ENCODE measurements at places on chromosomes 4 and X.

- peak; percentile 42 for DNase-seq
These were observed 306.3 kb downstream of the ANK2 start for GRCh38 chr4:113355550-113356371.

DNA sequence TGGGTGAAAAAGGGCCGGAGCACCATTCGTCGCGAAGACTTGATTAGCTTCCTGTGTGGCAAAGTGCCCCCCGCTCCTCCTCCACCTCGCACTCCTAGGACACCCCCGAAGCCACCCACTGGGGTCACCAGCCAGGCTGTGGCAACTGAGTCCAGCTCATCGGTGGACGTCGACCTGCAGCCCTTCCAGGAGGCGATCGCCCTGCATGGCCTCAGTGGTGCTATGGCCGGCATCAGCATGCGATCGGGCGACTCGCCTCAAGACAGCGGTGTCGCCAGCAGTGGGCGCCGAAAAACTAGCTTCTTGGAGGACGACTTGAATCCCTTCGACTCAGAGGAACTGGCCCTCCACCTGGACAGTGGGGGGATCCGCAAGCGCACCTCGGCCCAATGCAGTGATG, 126.8 kb upstream of the CXorf66 start:
- no peak for DNase-seq

GRCh38 chr4:24956763-24957162, 43.9 kb upstream of the CCDC149 start:
- no peak for DNase-seq

- DNase-seq = no peak
These were observed 874.8 kb downstream of the C4orf33 start for GRCh38 chr4:129970801-129971200.

- DNase-seq = no peak
These were observed 143.5 kb upstream of the MAMLD1 start for GRCh38 chrX:150219374-150220185.

- DNase-seq = peak; percentile 60
These were observed 11.0 kb downstream of the ARSJ start for GRCh38 chr4:113968473-113968872.

- peak; percentile 91 for DNase-seq
These were observed 229.6 kb upstream of the AGTR2 start for GRCh38 chrX:115940888-115941332.

GRCh38 chr4:41820473-41820872, 71.9 kb upstream of the PHOX2B start:
- no peak for DNase-seq

- DNase-seq = peak; percentile 0
These were observed 383.3 kb downstream of the SMARCA1 start for GRCh38 chrX:129139837-129140598.

- no peak for DNase-seq
These were observed 119.7 kb upstream of the NWD2 start for GRCh38 chr4:37124800-37125199.

GRCh38 chr4:38383646-38384121, 280.3 kb upstream of the KLF3 start:
- DNase-seq = no peak

DNA sequence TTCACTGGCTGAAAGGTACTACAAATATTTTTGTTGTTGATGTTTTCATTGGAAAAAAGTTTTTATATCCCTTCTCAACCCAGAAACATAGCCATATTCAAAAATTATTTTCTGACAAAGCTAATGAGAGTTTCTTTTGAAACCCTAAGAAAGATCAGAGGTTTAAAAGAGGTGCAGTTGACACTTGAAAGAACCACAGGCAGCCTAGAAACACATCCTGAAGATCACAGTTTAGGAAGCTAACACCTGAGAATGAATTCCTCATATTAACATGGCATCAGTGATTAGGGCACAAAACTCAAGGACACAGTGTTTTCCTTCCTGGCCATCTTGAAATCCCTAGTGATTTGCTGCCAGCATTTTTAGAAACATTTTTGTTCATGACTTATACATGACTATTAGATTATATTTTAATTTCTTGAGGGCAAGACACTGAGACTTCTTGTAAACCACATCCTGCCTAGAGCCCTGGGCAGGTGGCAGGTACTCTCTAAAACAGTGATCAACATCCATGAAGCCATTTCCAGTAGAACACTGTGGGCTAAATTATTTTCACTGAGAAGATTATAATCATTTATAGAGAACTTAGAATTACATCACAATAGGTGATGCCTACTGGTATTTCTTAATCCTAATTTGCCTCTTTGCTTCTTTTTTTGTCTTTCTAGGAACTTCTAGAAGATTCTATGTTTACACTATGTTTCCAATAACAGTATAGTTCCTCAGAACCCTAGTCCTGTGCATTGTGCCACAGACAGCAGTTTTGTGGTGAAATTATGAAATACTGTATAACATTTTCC, 80.0 kb downstream of the ARSJ start:
- DNase-seq = no peak

DNA sequence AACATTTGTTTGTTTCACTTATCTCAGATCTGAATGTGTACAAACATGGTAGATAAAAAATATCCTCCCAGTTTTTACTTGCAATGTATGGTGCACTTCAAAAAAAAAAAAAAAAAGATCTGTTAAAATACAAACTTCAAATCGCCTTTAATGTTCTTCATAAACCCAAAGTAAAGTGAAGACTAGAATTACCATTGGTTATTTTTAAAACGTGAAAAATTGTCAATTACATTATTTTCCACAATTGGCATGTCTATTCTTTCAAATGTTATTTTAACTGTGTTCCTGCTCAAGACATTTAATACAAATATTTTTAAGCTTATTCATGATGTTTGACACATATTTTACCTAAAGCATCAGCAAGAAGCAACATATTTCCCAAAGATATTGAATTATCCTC, 5.0 kb downstream of the NKX6-1 start:
- DNase-seq = no peak

GRCh38 chrX:134688839-134689238, 30.6 kb upstream of the PLAC1 start:
- no peak for DNase-seq

DNA sequence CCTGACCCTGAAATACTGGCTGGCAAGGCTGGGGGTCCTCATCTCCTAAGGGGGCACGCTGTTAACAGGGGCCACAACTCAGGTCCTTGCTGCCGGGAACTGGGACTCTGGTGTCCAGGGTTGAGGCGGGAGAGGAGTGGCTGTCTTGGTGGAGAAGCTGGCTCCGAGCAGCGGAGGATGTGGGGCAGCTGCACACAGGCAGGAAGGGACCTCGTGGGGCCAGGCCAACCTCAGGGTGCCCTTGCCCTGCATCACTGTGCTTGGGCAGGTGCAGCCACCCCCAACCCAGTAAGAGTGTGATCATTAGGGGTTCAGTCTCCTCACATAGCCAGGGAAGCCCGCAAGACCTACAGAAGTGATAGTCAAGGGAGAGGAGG, 12.6 kb upstream of the PDE6B start:
- DNase-seq = no peak

GRCh38 chr4:28287831-28288233, 1427.2 kb downstream of the STIM2 start:
- DNase-seq = peak; percentile 27

DNA sequence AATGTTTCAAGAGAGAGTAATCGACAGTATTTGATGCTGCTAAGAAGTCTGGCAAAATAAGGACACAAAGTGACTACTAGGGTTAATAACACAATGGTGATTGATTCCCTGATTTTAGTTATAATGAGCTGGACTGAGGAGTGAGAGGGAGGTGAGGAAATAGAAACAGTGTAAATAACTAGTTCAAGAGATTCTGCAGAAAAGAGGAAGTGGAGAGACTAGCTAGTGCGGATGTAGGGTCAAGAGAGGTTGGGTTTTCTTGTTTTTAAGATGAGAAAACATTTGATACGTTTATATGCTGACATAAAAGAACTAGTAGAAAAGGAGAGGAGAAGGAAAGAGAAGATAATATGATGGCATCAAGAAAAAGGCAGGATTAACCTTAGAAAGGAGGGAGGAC, 12.2 kb upstream of the TRPC5 start:
- no peak for DNase-seq

GRCh38 chrX:7264399-7264798, 116.4 kb upstream of the PUDP start:
- DNase-seq = no peak

DNA sequence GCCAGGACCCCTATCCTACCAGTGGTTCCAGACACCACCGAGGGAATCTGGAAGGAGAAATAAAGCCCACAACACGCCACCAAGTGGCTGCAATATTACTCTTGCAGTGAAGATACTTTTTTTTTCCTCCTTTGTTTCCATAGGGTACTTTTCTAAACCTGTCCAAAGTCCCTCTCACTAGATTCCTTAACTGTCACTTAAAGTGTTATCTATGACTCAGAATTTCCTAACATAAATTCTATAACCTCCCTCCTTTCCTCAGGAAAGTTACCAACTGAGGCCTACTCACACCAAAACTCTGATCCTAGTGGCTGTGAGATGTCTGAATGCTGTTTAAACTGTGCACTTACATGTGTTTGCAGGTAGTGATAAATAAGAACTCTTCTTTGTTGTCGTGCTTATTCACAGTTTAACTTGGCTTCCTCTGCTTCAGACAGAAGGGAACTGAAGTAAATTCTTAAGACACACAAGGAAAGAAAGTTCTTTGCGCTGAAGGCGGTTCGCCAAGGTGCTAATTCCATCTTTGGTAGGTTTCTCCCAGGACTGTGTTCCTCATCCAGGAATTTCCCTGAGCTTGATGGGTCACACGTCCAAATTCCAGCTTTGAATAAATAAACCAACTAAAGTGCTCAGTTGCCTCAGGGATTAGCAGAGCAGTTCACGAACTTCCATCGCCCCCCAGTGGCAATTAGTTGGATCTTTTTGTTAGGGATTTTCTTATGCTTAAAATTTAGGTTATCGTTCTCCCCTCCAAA, 10.7 kb upstream of the HCCS start:
- DNase-seq = peak; percentile 65

DNA sequence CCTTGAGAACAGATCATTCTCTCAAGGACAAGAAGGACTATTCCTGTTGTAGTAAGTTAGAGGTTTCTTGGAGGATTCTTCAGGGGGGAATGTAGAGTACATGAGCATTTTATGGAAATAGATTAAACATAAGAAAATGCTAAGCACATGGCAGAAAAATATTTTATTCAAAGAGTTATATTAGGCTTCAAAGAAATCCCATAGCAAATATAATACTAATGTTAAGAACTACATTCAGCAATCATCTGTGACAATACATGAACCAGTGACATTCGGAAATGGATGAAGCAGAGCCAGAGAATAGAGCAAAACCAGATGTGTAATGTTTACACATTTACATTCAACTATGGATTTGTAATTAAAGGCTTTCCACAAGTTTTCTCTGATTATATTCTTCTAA, 288.6 kb downstream of the NAF1 start:
- DNase-seq = no peak

DNA sequence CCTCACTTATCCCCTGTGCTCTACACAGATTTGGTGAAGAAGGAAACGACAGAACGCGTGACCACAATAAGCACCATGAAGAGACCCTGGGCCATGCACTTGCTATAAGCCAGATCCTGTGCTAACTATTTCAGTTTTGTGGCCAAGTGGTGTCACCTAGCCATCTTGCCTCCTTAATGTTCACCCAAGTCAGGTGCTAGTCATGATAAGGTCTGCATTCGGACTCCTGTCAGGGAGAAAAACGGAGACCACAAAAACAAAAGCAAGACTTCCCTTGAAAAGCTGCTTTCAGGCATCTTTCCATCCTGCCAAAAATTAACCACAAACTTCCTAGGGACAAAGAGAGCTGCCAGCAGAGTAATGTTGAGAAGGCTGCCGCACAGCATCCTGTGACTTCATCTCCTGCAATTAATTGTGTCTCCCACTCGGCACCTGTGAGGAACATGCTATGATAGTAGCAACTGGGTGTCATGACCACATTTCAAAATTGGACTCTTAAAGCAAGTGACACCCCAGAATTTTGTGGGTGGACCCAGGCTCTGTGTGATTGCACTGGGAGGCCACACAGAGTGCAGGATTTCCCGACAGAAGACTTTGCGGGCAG, 8.8 kb upstream of the IDS start:
- DNase-seq = no peak

DNA sequence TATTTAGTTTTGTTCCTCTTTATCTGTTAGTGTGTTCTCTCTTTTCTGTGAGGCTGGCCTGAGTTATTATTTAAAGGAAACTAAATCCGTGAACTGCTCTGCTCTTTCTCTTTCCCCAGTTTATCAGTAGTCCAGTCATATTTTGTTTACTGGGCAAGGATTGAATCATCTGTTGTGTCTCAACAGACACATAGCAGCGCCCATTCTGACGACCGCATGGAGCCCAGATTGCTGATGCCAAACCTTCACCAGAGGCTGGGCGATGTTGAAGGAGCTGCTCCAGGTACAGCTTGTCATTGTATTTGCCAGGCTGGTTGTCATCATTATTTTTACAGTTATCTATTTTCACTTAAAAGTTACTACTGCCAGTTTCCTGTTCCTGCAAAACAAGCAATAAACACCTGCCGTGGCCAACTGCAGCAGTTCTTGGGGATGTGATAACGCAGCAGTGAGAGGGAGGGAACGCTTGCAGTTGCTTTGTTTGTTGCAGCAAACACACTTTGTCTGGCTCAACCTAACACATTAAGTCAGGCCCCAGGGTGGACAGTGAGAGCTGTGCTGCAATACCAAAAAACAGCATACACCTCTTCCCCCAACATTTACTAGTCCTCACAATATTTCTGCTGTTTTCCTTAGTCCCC, 10.1 kb downstream of the REELD1 start:
- DNase-seq = no peak

GRCh38 chr4:17624821-17625220, 10.4 kb downstream of the MED28 start:
- no peak for DNase-seq

DNA sequence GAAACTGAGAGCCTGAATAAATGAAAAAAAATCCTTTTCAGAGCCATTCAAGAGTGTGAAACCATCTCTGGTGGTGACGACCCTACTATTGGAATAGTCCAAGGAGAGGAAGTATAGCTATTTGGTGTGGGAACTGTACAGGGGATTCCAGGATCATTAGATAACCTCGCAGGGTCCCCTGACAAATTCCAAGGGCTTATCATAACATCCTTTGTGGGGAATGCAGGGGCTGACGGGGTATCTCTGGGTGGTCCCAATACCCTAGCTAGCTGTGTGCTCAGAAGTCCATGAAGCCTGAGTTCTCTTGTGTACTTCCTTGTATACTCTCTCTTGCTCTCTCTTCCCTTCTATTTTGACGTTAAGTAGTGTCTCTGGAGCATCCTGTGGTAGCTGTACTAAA, 13.8 kb upstream of the PLAC1 start:
- no peak for DNase-seq

All from lung microvascular endothelial cell (primary cell).